ENCODE measurements at places on chromosomes 6 and 20.

DNA sequence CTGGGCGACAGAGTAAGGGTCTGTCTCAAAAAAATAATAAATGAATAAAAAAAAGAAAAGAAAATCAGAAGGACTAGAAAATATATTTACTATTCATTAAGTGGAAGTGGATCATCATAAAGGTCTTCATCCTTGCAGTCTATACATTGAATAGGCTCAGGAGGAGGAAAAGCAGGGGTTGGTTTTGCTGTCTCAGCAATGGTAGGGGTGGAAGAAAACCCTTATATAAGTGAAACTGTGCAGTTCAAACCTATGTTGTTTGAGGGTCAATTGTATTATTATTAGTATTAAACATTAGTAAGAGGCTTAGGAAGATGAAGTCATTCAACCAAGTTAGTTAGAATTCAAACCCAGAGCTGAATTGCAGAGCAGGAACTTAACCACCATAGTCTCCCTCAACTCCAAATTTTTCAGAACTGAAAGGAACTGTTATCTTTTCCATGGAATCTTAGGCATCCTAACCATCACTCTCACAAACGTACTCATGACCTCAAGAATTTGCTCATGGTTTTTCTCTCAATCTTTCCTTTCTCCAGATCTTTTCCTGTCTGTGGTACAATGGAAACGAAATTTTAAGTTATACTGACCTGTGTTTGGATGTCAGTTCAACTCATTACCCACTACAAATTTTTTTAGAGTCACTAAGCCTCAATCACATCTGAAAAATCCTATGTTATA lies 7.7 kb upstream of the SMIM13 start:
- no peak for DNase-seq

- no peak for DNase-seq
Observed at GRCh38 chr6:20846602-20847028, 312.4 kb downstream of the CDKAL1 start.

- DNase-seq, result no peak
Observed at GRCh38 chr20:14715400-14715799, 378.0 kb upstream of the FLRT3 start.

- no peak for DNase-seq
Observed at GRCh38 chr6:151007076-151007475, 141.6 kb downstream of the MTHFD1L start.

GRCh38 chr6:52388790-52389189 lies 26.8 kb downstream of the PAQR8 start:
- DNase-seq, result no peak

DNA sequence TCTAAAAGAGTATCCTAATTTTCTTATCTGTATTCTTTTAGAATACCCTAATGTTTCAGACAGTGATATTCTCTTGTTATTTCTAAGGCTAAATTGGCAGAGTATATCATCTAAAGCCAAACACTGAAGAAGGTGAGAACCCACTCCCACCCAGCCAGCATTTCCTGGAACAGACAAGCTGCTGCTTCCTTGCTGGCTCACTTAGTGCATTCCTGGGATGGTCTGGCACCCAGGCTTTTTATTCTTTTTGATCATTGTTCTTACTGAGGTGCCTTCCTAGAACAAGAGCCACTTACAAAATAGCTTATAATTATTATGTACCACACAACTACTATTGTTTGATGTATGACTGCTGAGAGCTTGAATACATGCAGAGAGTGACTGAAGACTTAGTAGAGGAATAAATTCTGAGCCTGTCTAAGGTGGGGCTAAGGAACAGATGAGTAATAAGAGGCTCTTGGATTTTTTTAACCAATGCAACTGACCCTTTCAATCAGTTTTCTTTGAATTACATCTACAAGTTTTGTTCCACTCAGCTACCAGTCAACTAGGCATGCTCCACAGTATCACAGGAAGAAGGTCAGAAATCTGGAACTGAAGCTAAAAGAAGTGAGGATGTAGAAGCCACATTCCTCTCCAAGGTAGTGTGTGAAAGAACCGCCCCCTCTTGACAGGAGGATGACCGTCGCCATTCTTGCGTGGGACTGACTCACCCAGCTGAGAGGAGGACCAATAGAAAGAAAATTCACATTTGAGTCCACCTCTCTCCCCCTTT lies 30.1 kb downstream of the PRPH2 start:
- DNase-seq, result no peak

DNA sequence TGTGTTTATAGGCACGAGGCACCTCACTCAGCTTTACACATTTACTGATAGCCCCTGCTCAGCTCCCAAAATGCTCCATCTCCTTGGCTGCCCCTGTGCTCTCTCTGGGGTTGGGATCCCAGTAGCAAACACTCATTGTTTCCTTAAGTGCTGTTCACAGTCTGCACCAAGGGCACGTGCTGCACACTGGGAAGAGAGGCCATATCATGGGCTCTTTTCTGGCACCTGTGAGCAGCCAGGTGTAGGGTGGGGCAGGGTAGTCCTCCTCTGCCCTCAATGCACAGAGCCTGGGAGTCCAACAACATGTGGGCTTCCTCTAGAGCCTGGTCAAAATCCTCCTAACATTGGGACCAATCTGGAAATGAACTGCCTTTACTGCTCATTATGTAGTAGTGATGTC lies 67.9 kb downstream of the BANF2 start:
- no peak for DNase-seq

GRCh38 chr6:120671519-120671918 lies 662.8 kb downstream of the TBC1D32 start:
- no peak for DNase-seq

DNA sequence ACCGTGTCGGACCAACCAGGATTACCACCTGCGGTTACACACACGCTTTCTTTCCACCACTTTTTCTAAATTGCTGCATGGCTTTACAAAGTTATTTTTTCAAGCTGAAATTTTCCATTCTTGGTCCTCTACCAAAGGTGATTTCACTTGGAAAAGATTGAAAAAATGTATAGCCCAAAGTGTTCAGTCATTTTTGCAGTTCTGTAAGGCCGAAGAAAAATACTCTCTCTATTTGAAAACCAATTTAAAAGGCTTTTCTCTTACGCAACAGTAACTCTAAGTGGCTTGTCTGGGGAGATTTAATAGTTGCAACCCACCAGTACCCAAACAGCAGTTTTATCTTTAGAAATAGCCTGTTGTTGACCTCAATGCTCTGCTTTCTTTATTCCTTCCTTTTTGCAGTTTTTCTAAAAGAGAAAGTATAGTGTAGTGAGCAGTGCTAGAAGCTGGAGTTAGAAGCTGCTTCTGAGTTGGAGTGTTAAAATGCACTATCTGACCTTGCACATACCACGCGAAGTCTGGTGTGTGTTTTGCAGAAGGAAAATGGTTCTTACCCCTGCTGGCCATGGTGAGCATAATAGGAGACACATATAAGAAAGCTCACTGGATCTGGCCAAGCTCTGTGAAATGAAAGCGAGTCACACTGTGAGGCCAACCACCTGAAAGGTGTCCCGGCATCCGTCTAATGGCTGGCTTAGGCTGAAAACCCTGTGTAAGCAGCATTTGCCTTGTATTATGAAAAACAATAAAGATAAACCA lies 271.6 kb upstream of the PRND start:
- DNase-seq, result no peak

DNA sequence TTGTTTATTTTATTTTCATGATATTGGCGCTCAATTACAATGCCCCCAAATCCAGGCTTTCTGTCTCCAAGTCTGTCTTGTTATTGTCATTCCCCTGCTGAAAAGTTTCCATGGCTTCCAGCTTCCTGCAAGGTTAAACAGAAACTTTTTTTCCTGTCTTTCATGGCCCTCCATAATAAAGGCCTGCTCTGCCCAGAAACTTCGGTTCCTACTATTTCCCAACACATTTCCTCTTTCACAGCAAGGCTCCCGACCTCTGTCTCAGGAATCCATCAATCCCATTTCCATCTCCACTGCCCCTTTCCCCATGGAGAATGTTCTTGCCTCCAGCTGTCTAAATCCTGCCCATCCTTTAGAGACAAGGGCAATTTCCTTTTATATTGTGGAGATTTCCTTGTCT lies 365.2 kb upstream of the JARID2 start:
- no peak for DNase-seq

DNA sequence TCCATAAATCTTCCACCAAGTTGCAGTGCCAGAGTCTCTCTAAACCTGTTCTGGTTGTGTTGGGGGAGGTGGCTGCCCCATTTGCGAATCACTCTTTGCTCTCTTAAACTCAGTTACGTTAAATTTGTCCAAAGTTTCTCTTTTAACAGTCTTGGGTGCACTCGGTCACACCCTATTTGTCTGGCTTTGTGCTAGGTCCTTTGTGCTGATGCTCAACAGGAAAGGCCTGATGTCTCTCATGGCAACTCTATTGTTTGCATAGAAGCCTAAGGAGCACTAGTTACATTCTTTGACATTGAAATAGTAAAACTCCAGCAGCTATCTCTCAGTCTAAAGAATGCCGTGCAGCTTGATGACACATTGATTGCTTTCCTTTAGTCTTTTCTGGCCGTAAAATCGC lies 105.1 kb downstream of the TRMT11 start:
- no peak for DNase-seq

- DNase-seq, result no peak
Observed at GRCh38 chr6:56638760-56639159, 3.9 kb downstream of the DST start.

- DNase-seq, result no peak
Observed at GRCh38 chr20:40675599-40676221, 13.3 kb downstream of the MAFB start.

- no peak for DNase-seq
Observed at GRCh38 chr6:167341038-167341583, 16.2 kb downstream of the TTLL2 start.

GRCh38 chr20:43043887-43044286 lies 145.8 kb downstream of the PTPRT start:
- DNase-seq, result no peak

DNA sequence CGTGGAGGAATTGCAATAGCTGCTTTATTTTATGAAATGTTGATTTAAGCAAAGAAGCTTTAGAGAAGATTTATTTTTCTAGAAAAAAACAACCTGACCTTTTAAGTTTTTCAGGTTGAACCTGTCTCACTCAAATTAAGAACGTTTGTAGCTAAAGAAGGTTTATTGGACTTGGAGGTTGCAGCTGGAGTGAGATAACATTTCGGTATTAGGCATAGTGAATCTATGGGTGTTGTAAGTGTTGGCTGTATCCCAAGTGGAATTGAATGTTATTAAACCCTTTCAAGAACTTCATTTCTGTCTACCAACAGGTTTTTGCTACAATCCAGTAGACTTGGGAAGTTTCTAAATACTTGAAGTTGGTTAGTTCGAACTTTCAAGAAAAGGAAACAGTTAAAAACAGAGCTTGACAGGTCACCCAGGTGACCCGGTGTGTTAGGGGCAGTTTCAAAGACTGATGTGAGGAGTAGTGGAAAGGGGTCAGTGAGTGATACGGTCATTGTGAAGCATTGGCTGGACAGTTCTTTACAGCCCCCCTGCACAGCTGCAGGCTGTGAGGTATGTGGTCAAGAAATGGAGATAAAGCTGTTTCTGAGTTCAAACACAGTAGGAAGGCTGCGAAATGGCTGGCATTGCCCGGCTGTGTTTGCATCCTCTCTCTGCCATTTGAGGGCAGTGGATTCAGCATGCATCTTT lies 2.4 kb upstream of the TBCC start:
- DNase-seq, result no peak

GRCh38 chr6:90074161-90074850 lies 180.0 kb downstream of the GJA10 start:
- DNase-seq, result no peak

GRCh38 chr6:125511809-125512396 lies 210.1 kb upstream of the HDDC2 start:
- DNase-seq, result no peak

GRCh38 chr20:2692036-2692885 lies at the start of gene EBF4:
EBF4 (plus strand) TSS chr20:2692780; CDS start chr20:2693646, 866 bp downstream.
- DNase-seq, result peak; percentile 47

DNA sequence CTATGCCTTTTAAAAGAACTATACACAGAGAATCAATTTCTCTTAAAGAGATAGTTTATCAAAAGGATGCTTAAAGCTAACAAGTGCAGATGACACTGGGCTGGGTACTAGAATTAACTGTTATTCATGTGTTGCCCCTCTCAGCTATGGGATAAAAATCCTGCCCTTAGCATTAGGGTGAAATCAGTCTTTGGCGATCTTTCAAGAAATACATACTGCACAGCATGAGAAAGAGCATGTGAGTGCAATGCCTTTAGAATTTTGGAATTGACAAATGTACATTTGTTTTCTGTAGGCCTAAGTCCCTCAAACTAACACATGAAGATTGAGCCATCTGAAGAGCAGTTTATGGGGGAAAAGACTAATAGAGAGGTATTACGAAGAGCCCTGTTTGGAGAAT lies 115.4 kb downstream of the ZFP64 start:
- no peak for DNase-seq

- peak; percentile 19 for DNase-seq
Observed at GRCh38 chr6:104940893-104941728, 15.8 kb upstream of the LIN28B start.

DNA sequence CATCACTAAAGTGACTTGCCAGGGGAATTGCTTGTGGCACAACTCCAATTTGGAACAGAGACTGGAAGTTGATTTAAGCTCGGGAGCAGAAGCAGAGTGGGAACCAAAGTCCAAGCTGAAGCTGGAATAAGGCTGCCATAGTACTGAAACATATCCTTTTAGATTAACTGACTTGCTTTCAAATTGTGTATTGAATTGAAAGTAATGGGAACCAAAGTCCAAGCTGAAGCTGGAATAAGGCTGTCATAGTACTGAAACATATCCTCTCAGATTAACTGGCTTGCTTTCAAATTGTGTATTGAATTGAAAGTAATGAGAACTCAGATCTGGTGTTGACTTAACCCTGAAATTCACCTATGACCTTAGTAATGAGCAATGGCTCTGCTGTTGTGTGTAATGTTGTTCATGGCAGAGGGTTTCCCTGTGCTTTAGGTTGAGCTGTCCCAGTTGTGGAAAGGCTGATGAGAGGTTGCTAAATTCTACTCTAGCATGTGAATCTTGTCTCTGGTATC lies 40.2 kb downstream of the CENPW start:
- DNase-seq, result no peak

GRCh38 chr6:152107973-152108372 lies 300.5 kb downstream of the ESR1 start:
- DNase-seq, result no peak

DNA sequence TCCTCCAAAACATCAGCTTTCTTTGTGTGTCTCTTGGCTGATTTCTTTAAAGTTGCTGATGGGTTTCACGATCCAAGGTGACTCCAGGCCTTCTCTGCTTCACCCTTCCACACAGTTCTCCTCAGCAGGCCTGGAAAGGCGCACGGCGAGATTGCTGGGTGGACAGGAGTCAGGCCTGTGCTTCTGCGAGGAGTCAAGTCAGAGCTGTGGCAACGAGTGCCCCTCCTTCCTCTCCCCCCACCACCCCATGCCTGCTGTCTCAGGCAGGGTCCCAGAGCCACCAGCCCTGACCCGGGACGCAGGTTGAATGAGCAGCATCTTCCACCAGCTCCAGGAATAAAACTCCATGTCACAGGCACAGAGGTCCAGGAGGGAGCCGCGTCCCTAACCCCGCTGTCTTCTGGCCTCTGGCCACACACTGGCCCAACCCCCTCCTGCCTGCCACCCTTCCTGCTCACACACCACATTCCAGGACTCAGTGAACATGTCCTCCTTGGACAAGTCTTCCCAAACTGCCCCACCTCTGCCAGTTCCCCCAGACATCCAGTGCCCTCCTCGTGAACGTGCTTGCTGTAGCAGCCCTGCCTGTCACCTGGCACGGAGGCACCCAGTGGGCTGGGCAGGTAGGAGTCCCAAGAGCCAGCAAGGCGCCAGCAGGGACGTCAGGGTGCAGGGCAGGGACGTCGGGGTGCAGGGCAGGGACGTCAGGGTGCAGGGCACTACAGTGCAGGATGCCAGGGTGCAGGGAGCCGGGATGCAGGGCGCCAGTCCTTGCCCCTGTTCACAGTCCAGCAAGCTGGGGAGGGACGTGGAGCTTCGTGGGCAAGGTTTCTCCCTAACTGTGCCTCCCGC lies 7.2 kb upstream of the NTSR1 start:
- no peak for DNase-seq

GRCh38 chr20:2535711-2536559 lies 438 bp upstream of the TMC2 start:
- no peak for DNase-seq
